GM13977 (cell line): ENCODE measurements at places on chromosomes 16 and 17.

GRCh38 chr16:81586977-81587625 lies 142.5 kb downstream of the CMIP start:
- DNase-seq = no peak

DNA sequence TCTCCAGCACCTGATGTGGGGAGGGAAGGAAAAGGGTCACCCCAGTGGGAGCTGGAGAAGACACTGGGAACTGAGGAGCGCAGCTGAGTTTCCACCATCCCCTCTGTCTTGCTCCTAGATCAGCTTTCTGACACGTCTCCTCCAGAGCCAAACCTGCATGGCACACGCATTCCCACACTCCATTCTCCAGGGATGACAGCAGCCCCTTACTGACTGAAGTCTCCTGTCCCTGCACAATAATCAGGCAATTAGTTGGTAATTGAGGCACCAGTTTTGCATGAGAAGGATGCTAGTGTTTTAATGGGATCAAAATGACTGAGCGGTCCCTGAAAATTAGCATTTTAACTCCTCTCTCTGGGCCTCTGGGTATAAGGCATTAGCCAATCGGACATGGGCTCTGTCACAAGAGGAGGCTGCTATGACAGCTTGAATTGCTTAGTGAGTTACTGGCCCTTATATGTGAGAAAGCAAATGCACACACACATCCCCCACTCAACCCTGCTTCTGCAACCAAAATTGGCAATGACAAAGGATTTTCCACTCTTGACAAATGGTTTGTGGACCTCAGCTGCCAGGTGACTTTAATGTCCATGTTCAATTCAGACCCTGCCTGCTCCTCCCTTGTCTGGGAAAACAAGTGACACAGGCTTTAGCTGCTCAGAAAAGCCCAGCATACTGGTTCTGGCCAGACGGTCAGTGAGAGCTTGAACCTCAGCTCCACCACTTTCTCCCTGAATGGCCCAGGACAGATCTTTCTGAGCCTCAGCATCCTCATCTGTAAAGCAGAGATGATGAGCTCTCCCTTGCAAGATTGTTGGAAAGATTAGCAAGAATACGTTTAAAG lies 57.2 kb upstream of the SREBF1 start:
- no peak for DNase-seq

- no peak for DNase-seq
These were observed 366.1 kb downstream of the XYLT1 start for GRCh38 chr16:17104654-17105053.

GRCh38 chr16:56246051-56246817 lies 54.9 kb downstream of the GNAO1 start:
- DNase-seq = no peak

- DNase-seq = no peak
These were observed 9.6 kb downstream of the POLR2C start for GRCh38 chr16:57471852-57472664.

DNA sequence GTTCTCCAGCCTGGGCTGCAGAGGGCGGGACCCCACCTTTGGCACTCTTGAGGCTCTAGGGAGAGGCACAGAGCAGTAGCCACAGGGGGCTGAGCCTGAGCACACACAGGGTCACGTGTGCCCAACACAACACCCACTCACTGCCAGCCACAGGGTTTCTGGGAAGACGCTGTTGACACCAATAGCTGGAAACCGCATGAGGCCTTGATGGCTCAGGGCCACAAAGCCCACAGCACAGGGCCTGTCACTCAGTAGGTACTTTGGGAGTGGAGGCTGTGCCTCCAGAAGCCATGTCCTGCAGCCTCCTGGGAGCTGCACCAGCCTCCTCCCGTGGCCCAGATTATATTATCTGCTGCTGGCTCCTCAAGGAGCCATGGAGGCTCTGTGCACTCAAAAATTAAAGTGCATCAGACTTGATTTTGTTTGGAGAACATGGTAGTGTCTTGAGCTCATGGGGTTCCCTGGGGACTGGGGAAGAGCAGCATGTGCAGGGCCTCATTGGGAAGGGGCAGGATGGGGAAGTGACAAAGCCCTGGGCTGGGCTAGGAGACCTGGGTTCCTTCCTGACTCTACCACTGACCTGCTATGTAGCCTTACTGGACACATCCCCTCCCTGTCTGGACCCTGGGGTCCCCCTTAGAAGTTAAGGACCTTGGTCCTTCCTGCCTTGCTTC lies 12.5 kb upstream of the SREBF1 start:
- DNase-seq = peak; percentile 66
